ENCODE measurements at places on chromosomes 3 and 15.
A peak's percentile ranks its signal among the peaks of the same experiment; 100 is the strongest.

DNA sequence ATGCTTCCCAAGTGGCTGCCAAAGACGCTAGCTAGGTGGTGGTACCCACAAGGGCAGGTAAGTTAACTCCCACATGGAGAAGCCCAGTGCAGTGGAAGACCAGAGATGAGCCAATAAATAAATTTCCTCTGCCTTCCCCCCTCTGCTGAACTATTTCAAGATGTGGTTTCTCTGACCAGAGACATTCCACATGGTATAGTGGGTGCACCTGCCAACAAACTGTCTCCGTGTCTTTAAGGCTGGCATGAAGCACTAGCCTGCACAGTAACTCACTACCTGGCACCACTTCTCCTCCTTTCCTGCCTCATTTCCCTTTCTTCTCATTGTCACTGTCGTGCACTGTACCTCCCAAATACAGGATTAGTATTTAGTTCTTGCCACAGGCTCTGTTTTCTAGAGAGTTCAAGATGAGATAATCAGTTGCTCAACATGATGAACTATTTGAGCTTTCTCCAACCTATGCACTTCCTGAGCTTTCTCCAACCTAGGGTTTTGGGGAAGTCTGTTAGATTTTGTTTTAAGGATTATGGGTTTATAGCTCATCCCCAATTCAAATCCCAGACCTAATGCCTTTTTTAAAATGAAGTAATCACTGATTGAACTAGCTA is 8.4 kb upstream of the CRTAP start:
- DNase-seq = no peak

DNA sequence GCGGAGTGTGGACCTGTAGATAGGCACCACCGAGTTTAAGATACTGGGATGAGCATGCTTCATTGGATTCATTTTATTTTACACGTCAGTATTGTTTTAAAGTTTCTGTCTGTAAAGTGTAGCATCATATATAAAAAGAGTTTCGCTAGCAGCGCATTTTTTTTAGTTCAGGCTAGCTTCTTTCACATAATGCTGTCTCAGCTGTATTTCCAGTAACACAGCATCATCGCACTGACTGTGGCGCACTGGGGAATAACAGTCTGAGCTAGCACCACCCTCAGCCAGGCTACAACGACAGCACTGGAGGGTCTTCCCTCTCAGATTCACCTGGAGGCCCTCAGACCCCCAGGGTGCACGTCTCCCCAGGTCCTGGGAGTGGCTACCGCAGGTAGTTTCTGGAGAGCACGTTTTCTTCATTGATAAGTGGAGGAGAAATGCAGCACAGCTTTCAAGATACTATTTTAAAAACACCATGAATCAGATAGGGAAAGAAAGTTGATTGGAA is 29.5 kb downstream of the SYNM start:
- DNase-seq = no peak

DNA sequence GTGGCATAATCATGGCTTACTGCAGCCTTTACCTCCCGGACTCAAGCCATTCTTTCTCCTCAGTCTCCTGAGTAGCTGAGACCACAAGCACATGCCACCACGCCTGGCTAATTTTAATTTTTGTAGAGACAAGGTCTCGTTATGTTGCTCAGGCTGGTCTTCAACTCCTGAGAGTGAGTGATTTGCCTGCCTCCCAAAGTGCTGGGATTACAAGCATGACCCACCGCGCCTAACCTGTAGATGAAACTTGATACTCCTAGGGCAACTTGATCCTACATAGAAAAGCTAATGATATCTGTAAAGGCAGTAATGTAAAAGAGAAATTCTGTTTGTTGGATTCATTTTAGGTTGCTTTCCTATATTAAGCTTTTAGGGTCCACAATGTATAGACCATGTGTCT is 391.9 kb upstream of the THRB start:
- no peak for DNase-seq

GRCh38 chr3:116388867-116389385 is 56.4 kb downstream of the LSAMP start:
- DNase-seq = no peak

DNA sequence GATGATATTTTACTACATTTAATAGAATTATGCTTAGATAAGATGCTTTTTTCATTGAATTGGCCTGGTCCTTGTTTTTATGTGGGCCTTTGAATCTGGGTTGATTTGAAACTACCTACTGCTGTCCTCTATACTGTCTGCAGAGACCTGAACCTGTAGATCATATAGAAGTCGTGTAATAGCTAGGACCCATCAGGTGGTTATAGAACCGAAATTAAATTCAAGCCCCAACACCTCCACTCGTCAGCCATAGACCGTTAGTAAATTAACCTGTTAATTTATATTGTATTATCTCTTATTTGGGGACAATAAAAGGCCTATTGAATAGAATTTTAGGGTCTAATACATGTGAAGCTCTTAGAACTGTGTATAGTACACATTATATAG is 108.4 kb downstream of the MBNL1 start:
- DNase-seq = no peak

DNA sequence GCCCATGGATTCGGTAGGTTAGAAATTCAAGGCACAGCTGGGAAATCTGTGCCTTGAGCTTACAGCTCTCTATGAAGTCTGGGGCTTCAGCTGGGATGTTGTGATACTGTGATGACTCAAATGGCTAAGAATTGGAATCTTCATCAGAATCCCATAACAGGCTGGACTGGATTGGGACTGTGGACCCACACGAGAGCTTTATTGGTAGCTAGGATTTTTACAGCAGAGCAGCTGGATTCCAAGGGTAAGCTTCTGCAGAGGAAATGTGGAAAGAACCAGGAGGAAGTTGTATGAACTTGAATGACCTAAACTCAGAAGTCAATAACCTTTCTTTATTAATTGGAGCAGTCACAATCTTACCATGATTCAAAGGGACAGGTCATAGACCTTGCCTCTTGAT is 1187.1 kb downstream of the ROBO1 start:
- no peak for DNase-seq

GRCh38 chr15:77247116-77247515 is 172.8 kb downstream of the PEAK1 start:
- no peak for DNase-seq

- no peak for DNase-seq
These were observed 34.4 kb downstream of the RARB start for GRCh38 chr3:25462495-25462894.

- no peak for DNase-seq
These were observed 73.0 kb downstream of the ATP1B3 start for GRCh38 chr3:141949399-141949798.

DNA sequence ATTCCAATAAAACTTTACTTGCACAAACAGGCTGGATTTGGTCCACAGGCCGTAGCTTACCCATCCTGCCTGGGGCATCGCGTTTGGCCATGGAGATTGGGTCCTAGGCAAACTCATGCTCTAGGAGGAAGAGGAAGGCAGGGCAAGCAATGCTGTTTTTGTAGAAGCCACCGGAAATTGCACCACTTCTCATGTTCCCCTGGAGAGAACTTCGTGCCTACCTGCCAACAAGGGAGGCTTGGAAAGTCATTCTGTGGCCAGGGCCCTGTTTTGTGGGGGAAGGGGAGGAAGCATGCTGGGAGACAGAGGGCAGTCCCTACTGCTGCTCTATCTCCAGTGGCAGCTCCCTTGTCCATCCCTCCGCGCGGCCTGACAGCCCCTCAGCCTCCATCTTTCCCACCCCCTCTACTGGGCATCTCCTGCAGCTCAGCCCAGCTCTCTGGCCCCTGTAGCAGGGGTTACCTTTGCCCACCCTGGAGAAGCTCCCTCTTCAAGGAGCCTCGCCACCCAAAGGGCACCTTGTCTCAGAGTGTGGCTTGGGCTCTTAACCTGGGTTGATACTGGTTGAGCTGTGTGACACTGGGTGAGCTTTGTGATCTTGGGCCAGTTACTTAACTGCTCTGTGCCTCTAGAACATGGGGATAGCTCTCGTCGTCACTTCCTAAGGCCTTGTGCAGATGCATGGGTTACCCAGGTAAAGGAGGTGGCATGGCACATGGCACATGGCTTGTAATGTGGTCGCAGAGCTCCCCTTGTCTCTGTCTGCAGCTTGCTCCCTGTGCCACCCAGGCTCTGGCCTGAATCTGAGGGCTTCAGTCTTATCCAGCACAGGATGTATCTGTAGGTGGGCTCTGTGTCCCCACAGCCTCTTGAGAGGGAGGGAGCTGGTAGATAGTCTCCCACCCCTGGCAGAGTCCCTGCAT is 6.1 kb downstream of the ABTB1 start:
- no peak for DNase-seq

DNA sequence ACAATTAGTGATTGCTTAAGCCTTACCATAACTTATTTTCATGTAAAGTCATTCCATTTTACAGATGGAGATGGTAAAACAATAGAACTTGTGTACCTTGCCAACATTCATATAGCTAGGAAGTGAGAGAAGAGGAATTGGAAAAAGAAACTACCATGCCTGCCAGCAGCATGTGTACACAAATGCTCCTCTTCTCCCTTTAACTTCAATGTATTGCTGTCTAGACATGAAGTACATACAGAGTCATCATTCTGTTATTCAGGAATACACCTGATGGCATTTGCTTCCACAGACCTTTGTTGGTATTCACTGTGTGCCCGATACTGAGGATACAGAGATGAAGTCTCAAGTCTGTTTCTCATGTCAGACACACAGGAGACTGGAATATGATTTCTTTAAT is 7.1 kb upstream of the TMEM207 start:
- no peak for DNase-seq

DNA sequence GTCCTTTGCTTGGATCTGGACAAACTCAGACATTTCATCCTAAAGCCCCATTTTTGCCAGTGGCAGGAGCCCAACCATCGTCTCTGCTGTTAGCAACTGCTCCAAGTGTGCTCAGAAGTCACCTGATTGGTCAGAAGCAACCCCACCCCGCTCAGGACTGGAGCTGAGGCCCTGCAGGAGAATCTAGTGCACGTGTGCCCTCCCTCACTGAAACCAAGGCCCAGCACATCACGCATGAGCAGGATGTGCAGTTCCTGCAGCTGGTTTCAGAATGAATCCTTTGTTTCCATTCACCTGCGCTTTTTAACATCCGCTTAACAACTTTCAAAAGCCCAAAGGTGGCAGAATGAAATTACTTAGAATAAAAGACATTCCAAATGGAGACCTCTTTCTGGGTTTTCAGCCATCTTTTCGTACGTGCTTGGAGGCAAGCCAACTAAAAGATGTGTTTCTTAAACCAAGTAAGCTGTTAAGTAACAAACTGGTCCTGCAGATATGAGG is 81.2 kb downstream of the SRGAP3 start:
- DNase-seq = peak; percentile 53

DNA sequence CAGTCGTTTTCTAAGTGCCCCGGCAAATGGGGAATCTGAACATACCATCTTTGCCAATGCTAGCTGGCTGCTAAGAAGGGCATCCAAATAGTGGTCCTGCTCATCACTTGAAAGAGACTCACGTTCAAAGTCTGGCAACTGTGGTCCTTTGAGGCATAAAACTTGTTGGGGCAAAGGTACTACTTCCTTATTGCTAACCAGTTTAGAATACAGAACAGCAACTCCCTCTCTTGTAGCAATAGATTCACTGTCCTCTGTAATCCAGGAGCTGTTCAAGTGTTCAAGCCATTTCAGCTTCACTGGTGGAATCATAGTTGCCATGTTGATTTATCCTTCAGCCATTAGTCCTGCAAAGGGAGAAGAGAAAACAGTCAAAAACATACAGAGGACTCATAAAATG is 58.4 kb downstream of the HERC1 start:
- DNase-seq = no peak

All from stimulated activated CD4-positive, alpha-beta T cell treated with anti-CD3 and anti-CD28 coated beads, TNF-alpha, amount 100 ng/mL, for 48 hours (primary cell).